ENCODE measurements at places on chromosomes 16 and 17. TPM values are rescaled to one million over a fixed set of nuclear protein-coding genes. Genes with fewer than 3 reads are reported as not detected.
A peak's percentile ranks its signal among the peaks of the same experiment; 100 is the strongest.

SLC5A11 gene
- 1.2 TPM for total RNA-seq

GRCh38 chr17:55301521-55302406 lies 37.0 kb downstream of the HLF start:
- DNase-seq: peak; percentile 56

DNA sequence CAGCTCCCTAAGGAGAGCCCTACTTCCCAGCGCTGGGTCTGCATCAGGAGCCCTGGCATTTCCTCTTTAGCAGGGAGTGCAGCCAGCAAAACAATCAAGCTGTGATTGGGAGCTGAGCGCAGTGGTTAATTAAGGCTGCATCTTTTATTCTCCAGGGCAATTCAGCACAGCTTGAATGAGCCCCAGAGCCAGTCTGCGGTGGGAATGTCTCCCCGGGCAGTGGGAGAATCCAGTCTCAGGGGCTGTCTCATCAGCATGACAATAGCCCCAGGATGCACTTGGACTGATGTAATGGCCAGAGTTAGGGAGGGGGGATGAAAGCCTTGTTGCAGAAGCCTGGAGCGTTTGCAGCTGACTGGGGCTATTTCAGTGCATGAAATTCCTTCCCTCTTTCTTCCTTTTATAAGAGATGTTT lies 292.6 kb upstream of the SOX9 start:
- DNase-seq: no peak

DNA sequence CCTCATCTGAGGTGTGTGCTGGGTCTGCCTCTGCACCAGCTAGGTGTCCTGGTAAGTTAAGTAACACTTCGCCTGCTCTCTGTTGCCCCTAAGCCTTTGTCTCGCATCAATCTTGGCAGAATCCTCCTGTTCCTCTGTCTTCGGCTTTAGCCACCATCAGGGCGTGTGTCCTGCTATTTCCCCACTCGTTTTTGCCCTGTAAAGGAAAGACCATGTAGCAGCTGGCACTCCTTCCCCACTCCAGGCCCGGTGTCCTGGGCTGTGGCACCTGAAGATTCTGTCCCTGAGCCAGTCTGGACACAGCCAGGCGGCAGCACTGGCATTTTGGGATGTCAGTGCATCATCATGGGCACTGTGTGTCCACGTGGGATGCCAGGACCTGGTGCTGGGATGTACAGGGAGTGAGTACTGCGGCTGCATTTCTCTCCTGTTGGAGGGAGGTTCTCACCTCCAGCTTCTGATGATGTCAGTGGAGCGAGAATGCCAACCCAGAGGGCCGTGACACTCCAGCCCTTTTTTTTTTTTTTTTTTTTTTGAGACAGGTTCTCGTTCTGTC lies 26.2 kb upstream of the FOXK2 start:
- DNase-seq: no peak

FADS6 gene
- total RNA-seq: 4.2 TPM

DNA sequence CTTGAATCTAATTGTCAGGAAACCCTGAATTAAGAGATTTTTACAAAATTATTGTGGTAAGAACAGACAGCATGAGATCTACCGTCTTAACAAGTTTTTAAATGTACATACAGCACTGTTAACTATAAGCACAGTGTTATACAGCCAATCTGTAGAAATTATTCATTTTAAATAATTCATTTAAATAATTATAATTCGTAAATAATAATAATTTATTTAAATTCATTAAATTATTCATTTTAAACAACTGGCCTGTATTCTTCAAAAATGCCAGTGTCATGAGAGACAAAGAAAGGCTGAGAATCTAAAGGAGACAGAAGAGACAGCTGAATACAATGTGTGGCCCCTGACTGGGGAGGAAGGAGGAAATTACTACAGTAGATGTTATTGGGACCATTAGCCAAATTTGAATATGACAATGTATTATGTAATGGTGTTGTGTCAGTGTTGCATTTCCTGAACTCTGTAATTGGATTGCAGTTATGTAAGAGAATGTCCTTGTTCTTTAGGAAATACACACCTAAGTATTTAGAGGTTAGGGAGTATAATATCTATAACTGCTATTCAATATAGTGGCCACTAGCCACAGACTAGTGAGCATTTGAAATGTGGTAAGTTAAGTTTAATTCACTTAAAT lies 2.3 kb downstream of the RSAD1 start:
- no peak for DNase-seq

DNA sequence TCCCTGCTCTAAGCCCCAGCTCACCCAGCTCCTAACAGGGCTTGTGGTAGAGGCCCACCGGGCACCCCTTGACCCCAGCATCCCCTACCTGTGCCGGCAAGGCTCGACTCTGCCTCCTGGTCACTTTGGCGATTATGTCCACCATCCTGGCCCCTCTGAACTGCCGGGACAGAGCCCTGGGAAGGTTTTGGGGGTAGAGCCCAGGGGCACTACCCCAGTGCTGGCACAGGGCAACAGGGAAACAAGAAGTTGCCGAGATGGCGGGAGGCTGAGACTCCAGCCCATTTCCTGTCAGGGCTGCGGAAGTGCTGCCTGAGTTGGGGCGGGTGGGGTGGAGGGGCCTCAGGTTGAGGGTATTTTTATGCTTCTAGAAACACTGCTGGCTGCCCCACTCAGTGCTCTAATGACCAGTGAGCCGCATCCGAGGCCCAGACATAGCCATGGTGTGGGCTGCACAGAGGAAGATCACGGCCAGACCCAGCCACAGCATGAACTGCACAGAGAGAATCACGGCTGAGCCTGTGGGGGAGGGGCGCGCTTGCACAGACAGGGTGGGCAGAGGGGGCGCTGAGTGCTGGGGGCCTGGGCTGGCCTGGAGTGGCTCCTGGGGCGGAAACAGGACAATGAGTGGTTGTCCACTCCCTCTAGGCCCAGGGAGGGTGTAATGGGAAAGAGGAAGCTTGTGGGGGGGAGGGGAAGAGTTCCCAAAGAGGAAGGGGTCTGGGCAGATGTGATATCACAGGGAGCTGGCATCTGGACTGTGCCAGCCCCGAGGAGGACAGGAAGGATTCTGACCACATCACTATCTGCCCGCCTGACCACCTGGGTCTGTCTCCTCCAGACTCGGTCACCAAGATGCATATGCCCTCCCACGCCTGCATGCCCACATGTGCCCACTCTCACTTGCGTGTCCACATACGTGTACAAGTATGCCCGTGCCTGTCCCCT lies 22.3 kb downstream of the ARHGAP27 start:
- DNase-seq: no peak

NSMCE1 gene
- total RNA-seq: 40.8 TPM

DNA sequence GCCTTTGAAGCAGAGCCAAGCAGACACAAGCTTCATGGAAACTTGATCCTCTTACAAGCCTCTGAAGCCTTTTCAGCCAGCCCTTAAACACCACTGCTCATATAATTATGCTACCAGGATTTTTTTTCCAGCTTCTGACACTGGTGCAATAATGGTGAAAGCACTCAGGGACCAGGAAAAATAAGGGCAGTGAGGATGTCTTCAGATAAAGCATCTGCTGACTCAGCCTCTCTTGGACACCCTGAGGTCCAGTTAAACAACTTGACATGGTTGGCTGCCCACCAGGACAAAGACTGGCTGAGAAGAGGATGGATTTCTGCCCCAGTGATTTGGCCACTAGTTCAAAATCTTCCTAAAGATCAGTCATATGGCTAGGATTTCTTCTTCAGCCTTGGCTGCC lies 124.2 kb upstream of the N4BP1 start:
- no peak for DNase-seq
